ENCODE measurements at places on chromosomes 7 and 10.

DNA sequence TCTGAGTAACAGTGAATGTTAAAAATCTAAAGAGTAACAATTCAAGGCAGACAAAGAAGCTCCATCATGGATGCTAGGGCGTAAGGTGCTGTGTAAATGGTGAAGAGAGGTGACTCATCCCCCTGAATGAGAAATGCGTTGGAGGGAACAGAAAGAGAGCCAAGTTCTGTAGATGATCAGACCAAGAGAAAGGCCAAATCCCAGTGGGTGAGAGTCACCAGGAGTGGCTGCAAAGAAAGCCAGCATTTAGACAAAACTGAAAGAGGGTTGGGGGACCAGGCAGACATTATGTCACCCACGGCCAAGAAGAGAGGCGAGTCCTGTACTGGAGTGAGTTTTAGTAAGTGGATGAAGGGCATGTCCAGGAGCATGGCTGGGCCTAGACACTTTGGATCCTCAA, 153.1 kb downstream of the TRIL start:
- DNase-seq, result peak; percentile 74

GRCh38 chr10:109928475-109928891, 5.2 kb upstream of the XPNPEP1 start:
- no peak for DNase-seq

DNA sequence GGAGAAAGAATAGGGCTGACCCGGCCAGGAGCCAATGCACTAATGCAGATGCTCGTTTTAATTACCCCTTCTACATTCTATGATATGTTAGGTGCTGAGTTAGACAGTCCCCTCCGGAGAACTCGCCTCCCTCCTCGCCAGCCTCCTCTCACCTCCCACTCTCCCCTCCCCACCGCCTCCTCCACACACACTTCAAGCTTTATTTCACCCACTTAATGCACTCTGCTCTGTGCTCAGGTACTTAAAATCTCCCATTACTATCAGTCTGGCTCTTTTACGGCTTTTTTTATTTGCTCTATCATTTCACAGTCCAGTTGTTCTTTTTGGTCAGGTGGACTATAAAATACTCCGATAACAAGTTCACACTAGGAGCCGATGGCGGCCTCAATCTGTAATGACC, 231.6 kb downstream of the TEX36 start:
- DNase-seq, result no peak

GRCh38 chr7:127059475-127059874, 193.3 kb downstream of the GRM8 start:
- DNase-seq, result no peak

GRCh38 chr7:55272328-55272727, 92.8 kb upstream of the LANCL2 start:
- DNase-seq, result peak; percentile 7

- no peak for DNase-seq
Measured at GRCh38 chr7:127158659-127159058, 94.1 kb downstream of the GRM8 start.

GRCh38 chr10:104329735-104330134, 8.5 kb downstream of the ITPRIP start:
- DNase-seq, result no peak

- DNase-seq, result no peak
Measured at GRCh38 chr10:26792758-26793495, 67.8 kb downstream of the ABI1 start.

DNA sequence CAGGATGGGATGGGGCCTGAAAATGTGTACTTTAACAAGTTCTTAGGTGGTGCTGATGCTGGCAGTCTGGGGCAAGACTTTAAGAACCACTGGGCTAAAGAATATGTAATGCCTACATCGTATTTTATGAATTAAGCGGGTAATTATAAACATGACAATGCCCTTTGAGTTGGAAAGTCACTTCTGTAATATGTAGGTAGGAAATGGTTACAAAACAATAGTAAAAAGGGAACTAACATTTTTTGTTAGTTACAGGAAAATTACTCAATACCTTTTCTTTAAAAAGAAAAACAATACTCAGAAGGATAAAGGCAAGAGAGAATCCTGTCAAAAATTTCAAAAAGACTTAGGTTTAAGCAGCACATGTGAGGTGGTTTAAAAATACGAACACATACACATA, 48.3 kb upstream of the STEAP4 start:
- DNase-seq, result no peak

- DNase-seq, result no peak
Measured at GRCh38 chr10:79454259-79454658, 8.8 kb upstream of the ZCCHC24 start.

DNA sequence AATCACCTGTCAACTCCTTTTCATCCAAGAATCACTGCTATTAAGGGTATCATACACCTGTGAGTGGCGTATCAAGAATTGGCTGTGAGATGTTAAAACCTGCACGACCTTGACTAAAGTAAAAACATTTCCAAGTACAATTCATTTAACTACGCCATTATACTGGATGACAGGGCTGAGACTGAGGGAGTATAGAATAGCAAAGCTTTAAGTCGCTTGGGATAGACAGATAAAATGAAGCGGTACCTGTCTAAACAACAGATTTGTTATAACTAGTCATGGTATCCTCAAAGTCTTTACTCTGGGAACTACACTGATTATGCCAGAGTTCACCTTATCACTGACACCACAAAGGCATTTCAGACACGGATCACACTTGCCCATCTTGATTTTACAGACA, 366.1 kb upstream of the LRRN3 start:
- DNase-seq, result no peak

DNA sequence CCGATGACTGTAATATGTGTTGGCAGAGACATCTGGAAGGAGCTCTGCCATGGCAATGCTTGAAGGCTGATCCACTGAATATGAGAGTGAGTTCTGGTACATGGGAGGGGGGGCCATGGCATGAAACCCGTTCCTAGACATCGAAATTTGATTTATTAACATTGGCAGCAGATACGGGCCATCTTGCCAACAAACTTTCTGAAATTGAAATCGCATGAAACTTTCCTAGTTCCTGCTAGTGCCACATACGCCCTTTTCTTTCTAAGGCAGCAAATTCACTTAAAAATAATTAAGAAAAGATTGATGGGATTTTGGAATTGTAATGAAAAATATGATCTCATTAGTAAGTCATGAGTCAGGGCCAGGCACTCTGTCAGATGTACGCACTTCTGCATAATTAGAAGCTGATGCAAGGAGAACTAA, 91.8 kb upstream of the KMT2C start:
- no peak for DNase-seq
